ENCODE measurements at places on chromosomes 4 and X. TPM values are rescaled to one million over a fixed set of nuclear protein-coding genes. Genes with fewer than 3 reads are reported as not detected.

DNA sequence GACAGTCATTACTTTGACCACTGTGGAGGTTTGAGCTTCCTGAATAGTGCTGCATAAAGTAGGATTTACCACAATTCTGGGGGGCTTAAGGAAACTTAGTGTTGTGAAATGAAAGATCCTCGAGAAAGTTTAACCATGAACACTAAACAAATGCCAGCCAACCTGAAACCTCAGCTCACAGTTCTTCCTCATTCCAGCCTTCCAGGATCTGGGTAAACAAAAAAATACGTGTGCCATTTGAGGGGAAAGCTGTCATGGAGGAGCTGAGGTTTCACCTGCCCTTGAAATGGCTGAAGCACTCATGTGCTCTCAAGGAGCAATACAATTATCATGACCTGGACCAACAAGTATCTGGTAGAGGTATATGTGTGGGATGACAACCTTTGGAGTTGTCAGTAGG lies 142.7 kb downstream of the NPNT start:
- no peaks in the 10 kb centered on the region for H3K36me3 ChIP-seq
- H3K4me1 ChIP-seq, result no peaks in the 10 kb centered on the region
- H3K27ac ChIP-seq, result no peak overlapping the region
- no peak overlapping the region for H3K4me3 ChIP-seq
- no peak for DNase-seq
- no peaks in the 10 kb centered on the region for H3K27me3 ChIP-seq

GRCh38 chr4:7422898-7423180 lies 11.9 kb downstream of the PSAPL1 start:
- no peaks in the 10 kb centered on the region for H3K4me1 ChIP-seq
- no peak overlapping the region for H3K27ac ChIP-seq
- DNase-seq, result no peak
- H3K36me3 ChIP-seq, result no peaks in the 10 kb centered on the region
- no peak overlapping the region for H3K4me3 ChIP-seq

DNA sequence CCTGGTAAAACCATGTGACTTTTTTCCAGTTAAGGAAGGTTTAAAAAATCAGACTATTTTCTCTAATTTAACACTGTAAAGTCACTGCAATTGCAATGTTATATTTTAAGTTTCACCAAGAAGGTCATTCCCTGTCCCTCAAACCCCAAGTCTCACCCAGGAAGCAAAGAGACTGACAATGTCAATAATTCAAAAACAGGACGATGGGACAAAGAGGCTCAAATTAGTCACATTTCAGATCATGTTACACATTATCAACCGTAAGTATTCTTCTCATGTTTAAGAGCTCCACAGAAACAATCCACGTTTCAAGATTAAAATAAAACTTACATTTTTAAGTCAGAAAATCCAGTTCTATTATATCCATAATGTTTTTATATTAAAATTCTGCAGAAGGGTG lies 13.2 kb downstream of the SHISA3 start:
- H3K27me3 ChIP-seq, result no peaks in the 10 kb centered on the region
- DNase-seq, result no peak
- H3K4me3 ChIP-seq, result no peak overlapping the region
- H3K4me1 ChIP-seq, result no peaks in the 10 kb centered on the region
- H3K27ac ChIP-seq, result no peak overlapping the region
- no peaks in the 10 kb centered on the region for H3K36me3 ChIP-seq

GRCh38 chr4:111652236-111652635 lies 493.0 kb upstream of the FAM241A start:
- no peak for DNase-seq
- no peaks in the 10 kb centered on the region for H3K4me1 ChIP-seq
- H3K27me3 ChIP-seq, result no peaks in the 10 kb centered on the region
- H3K4me3 ChIP-seq, result no peak overlapping the region

DNA sequence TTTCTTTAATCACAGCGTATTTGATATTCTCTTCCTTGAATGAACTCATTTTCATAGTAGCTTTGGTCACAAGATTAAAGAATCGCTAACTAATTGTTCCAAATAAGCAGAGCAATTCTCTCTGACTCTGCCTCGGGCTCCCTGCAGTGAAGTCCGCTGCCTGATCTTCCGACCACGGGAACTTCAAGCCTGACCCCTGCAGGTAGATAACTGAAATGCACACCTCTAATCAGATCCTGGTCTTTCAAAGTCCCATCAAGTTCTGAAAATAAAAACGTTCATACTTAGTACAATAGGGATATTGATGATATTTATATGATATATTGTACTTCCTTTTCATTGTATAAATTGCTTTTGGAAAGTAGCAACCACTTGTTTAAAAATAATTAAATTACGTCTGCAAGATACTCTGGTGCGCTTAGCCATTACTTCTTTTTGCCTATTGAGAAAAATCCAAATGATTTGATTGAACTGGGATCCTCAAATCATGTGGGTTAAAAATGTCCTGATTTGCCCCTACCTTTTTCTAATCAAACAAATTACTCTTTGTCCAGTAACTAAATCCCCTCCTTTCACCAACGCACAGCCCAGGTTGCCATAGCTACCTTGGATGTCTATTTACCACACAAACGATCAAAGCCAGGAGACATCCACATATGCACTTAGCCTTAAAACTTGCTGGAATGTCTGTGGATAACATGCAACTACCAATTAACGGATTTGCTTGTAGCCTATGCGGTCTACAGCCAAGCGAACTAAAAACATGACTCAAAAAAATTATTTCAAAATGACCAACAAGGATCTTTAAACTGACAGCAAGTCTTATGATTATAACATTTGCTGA lies 4.2 kb downstream of the MID1 start:
- DNase-seq, result peak; percentile 58
- no peaks in the 10 kb centered on the region for H3K36me3 ChIP-seq
- no peak overlapping the region for H3K27ac ChIP-seq
- no peaks in the 10 kb centered on the region for H3K27me3 ChIP-seq

- no peaks in the 10 kb centered on the region for H3K27me3 ChIP-seq
- DNase-seq, result no peak
- H3K4me1 ChIP-seq, result no peaks in the 10 kb centered on the region
Measured at GRCh38 chr4:26342328-26343037, 21.7 kb downstream of the RBPJ start.

- H3K27me3 ChIP-seq, result no peaks in the 10 kb centered on the region
- H3K4me3 ChIP-seq, result no peak overlapping the region
- H3K36me3 ChIP-seq, result no peaks in the 10 kb centered on the region
Measured at GRCh38 chr4:183356931-183357675, 34.9 kb upstream of the CLDN24 start.

- H3K27ac ChIP-seq, result no peak overlapping the region
- no peaks in the 10 kb centered on the region for H3K27me3 ChIP-seq
- H3K4me3 ChIP-seq, result no peak overlapping the region
- H3K36me3 ChIP-seq, result no peaks in the 10 kb centered on the region
Measured at GRCh38 chr4:187139141-187139540, 415.5 kb upstream of the FAT1 start.

DNA sequence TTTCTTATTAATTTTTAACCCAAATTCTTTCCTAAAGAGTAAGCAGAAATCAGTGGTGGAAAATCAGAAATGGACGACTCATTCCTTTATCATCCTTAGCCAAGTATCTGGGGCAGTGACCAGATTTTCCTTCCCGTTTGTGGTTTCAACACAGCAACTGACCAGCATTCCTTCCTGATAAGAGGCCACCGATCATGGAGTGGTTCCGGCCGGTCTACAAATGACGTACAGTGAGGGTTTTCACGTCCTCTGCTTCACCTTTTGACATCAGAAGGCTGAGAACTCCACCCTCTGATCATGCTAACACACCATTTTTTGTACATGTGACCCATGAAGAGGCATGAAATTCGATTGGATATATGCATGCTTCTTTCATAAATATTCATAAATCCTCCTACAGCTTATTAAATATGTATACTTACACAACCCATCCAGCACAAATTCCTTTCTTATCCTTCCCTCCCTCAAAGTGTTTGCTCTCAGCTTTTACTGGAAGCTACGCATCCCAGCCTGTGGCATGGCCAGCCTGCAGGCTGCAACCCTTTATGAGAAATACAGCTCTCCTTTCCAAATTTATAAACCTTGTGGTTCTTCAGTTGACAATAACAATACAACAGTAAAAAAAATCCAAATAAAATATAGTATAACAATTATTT lies 173.0 kb upstream of the CASK start:
- no peak overlapping the region for H3K4me3 ChIP-seq
- H3K27me3 ChIP-seq, result no peaks in the 10 kb centered on the region
- no peak overlapping the region for H3K27ac ChIP-seq
- H3K4me1 ChIP-seq, result no peaks in the 10 kb centered on the region
- no peaks in the 10 kb centered on the region for H3K36me3 ChIP-seq

DNA sequence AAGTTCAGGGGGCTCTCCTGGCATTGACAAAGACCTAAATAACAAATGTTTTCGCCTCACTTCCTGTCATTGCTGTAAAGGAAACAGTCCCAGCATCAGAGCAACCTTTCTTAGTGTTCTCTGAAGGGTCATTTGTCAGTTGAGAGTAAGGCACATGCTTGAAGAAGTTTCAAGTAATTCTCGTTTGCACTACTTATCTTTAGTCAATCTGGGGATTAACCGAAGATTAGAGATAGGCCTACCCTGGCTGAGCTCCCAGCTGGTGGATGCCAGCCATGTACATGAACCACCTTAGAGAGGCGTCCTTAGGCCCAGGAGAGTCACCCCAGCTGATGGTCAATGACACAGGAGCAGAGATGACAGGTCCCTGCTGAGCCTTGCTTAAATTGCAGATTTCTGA lies 189.9 kb upstream of the PGRMC2 start:
- H3K4me3 ChIP-seq, result no peak overlapping the region
- H3K27ac ChIP-seq, result no peak overlapping the region
- H3K36me3 ChIP-seq, result no peaks in the 10 kb centered on the region
- no peak for DNase-seq
- no peaks in the 10 kb centered on the region for H3K4me1 ChIP-seq

BRS3 gene
- not detected for total RNA-seq

NOX1 gene
- 84.6 TPM for total RNA-seq

ADH1B gene
- total RNA-seq, result 62.3 TPM

IL2RG gene
- 61.0 TPM for total RNA-seq

MANBA gene
- 16.3 TPM for total RNA-seq
